Stimulated activated CD4-positive, alpha-beta T cell treated with anti-CD3 and anti-CD28 coated beads, Interleukin-1b, Interleukin-23, amount 100 ng/mL, for 1 hour (primary cell): ENCODE measurements at places on chromosomes 2 and 18.

- no peak for DNase-seq
Measured at GRCh38 chr2:179612591-179613298, 248.7 kb downstream of the ZNF385B start.

- DNase-seq = no peak
Measured at GRCh38 chr2:157486596-157487270, 42.8 kb upstream of the CYTIP start.

- DNase-seq = no peak
Measured at GRCh38 chr18:41501848-41502247, 453.2 kb upstream of the PIK3C3 start.

DNA sequence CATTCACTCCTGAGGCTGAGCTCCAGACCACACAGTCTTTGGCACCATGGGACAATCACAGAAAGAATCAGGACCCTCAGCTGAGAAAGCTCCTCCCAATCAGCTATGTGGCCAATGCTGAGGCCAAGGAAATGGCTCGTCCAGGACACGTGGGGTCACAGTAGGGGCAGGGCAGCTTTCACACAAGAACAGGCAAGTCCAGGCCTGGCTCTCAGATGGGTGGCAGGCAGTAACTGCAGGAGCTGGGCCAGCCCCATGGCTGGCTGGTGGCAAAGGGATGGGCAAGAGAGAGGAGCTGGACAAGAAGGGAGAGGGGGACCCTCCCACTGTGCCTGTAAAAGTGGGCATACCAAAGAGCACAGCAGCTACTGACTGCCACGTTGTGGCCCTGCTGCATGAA, 12.2 kb upstream of the EDAR start:
- DNase-seq = no peak

DNA sequence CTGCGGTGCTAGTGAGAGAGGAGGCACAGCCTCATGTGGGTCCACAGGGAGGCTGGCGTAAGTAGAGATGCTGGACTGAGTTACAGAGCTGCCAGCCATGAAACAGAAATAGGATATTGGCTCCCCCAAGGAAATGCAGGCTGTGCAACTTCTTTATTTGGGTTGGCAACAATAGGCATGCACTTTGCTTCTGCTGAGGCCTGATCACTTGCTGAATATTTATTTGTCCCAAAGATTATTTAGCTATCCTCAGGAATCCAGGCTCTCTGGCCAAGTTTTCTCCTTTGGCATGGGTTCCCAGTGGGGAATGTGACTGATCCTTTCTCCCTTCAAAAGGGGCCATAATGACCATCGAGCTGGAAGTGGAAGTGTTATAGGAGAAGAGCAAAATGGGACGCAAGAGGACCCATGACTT, 60.0 kb downstream of the MAPK4 start:
- no peak for DNase-seq

GRCh38 chr2:39920307-39920801, 141.3 kb upstream of the THUMPD2 start:
- no peak for DNase-seq

GRCh38 chr2:240915526-240916341, 9.6 kb downstream of the CROCC2 start:
- DNase-seq = no peak

GRCh38 chr2:222318026-222318711, 19.4 kb upstream of the PAX3 start:
- no peak for DNase-seq

- DNase-seq = no peak
Measured at GRCh38 chr2:222017252-222017850, 281.4 kb downstream of the PAX3 start.

DNA sequence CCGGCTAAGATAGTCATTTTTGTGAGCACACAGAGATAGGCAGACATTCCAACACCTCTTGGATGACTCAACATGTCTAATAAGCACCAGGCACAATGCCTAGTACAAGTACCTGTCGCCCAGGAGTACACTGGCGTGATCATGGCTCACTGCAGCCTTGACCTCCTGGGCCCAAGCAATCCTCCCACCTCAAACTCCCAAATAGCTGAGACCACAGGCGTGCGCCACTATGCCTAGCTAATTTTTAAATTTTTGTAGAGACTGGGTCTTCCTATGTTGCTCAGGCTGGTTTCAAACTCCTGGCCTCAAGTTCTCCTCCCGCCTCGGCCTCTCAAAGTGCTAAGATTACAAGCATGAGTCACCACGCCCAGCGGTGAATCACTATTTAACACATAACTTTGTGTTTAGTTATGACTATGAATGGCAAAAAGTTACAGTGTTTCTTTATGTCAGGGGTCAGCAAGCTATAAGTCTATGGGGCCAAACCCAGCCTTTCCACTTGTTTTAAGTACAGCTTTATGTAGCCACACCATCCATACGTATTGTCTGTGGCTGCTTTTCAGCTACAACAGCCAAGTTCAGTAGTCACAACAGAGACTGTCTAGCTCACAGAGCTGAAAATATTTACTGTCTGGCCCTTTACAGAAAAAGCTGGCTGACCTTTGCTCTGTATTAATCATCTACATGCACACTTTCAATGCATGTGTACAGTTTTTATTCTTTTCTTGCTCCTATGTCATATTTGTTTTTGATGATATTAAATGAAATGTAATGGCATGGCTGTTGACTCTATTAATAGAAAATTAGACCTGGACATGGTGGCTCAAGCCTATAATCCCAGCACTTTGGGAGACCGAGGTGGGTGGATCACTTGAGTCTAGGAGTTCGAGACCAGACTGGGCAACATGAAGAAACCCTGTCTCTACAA, 18.7 kb downstream of the ORC2 start:
- no peak for DNase-seq

DNA sequence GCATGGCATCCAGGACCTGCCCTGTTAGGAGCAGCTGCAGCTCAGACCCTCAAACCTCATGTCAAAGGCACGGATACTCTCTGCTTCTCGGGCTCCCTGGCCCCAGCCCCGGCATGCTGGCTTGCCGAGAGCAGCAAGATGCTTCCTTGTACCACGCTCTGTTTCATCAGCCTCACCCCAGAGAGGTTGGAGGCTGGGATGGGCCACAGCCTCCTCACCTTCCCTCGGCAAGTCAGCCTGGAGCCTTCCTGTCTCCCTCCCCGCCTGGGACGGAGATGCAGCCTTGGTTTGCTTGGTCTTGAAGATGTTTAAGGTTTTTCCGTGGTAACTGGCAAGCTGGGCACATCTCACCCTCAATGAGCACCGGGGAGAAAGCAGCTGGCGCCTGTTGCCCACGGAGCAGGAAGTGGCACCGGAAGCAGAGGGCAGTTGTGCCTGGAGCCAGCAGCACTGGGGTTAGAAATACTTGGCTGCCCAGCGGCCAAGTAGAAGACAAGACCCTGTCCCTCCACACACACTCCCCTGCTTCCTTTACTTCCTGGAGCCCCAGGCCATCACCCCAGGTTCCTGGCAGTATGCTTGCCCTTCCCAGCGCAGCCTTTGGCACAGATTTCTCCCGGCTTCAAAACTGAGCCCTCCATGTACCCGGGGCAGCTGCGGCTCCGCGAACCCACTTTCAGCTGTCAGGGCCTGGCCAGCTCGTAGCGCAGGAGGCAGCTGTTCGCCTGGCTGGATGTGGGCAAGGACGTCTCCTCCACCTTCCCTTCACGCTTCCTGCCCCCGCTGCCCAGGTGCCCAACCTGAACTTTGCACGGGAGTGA, 17.4 kb downstream of the FBLN7 start:
- no peak for DNase-seq

- no peak for DNase-seq
Measured at GRCh38 chr2:112034924-112035323, 20.1 kb upstream of the TMEM87B start.

DNA sequence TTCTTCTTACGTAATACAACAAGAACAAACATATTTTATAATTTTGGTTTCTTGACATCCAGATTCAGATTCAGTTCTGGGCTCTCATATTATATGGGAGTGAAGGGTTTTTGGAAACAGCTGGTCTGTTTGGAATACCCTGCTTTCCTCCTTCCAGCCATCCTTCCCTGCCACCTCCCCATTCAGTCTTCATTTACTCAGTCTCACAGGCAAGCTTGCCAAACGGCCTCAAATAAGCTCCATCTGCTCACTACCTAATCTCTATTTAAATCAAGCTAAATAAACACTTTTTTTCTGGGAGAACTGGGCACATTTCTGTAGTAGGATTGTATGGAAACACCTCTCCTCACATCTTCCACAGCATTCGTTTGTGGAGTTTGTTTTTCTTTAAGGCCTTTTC, 147.5 kb downstream of the RND3 start:
- DNase-seq = no peak

DNA sequence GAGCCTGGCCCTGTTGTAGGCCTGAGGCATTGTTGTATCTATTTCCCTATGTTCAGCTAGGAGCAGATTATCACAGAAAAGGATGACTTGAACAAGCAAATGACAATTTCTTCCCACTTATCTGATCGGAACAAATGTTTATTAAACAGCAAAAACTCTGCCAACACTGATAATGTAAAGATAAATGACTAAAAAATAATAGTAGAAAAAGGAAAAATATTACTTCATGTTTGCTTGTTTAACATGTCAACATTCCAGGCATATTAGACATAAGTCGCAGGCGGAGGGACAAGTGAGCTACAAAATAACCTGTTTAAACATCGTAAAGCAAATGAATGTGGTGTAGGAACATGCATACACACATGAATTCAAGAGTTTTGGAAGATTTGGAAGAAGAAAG, 257.9 kb downstream of the TMX3 start:
- no peak for DNase-seq

DNA sequence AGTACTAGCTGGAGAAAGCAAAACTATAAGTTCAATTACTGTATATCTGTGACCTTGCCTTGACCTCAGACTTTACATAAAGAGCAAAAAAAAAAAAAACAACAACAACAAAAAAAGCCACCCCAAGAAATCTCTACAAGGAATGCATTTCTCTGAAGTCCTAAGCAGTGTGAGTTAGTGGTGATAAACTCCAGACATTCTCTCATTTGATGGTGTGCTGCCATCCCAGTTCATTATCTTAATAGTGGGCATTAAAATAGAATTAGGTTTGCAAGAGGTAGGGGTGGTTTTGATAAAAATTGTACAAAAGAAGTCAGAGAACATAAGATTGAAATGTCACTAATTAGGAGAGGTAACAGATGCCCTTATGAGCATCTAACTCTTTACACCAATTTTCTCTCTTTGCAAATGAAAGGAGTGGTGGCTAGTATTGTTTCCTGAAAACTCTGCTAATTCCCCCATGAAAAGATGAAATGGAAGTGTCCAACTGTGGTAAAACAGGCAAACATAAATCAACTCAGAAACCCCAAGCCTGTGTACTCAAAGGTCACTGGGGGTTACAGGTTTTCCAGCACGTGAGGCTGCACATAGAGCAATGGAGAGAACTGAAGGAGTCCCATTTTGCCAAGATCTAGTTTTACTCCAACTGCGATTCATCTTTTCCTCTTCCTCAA, 131.9 kb downstream of the MEIS1 start:
- DNase-seq = no peak

DNA sequence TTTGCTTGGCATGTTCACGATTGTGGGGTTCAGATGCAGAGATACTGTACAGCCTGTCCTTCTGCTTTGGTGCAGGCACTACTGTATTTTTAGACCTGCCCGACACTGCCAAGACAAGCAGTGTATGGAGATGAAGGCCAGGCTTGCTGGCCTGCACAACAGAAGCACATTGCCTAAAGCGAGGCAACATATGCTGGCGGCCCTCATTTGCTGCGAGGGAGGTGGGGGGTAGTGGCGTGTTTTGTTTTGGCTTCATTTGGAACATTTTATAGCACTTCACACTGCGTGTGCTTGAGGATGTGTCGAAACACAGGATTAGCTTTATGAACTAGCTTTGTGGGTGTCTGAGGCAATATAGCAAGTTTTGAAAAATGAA, 27.0 kb downstream of the TMEM182 start:
- DNase-seq = no peak

DNA sequence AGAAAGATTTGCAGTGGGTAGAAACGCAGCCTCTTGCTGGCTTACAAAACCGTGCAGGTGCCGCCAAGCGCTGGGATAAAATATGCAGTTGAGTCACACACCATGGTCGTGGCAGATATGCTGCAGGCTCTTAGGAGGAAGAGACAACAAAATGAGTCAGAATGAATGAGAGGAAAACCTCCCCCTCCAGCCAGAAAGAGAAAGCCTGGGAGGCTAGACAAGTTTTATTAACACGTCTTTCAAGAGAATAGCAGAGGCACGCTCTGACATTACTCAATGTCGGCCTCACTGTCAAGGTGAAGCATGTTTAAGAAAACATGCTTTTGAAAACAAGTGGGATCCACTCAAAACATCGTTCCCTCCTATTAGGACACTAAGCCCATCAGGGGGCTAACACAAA, 37.1 kb upstream of the ZCCHC2 start:
- no peak for DNase-seq

- DNase-seq = no peak
Measured at GRCh38 chr18:55706898-55707297, 118.9 kb upstream of the TCF4 start.

- DNase-seq = no peak
Measured at GRCh38 chr2:222295368-222296062, 3.3 kb downstream of the PAX3 start.

- no peak for DNase-seq
Measured at GRCh38 chr18:61582202-61582710, 249.0 kb downstream of the CDH20 start.

DNA sequence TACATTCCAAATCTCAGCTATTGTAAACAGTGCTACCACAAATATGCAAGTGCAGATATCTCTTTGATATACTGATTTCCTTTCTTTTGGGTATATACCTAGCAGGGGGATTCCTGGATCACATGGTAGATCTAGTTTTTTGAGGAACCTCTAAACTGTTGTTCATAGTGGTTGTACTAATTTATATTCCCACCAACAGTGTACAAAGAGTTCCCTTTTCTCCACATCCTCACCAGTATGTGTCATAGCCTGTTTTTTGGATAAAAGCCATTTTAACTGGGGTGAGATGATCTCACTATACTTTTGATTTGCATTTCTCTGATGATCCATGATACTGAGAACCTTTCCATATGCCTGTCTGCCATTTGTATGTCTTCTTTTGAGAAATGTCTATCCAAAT, 6.3 kb upstream of the CCNT2 start:
- DNase-seq = no peak

GRCh38 chr2:8679827-8680731, 1.8 kb upstream of the ID2 start:
- DNase-seq = no peak
